ENCODE measurements at places on chromosomes 2 and 18.

DNA sequence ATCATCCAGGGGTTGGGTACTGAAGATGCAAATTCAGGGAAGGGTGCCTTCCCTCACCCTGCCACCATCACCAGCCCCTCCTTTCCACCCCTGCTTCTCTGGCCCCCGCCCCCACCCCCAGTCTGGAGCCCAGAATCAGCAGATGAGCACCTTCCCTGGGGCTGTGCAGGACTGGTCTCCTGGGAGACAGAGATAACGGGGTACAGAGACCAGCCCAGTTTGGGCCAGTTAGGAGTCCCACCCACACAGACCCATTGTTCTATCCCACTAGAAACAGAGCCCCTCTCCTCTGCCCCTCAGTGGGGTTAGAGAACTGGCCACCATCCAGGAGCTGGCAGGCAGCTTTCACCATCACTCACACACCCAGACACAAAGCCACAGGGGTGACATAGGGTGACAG lies 4.5 kb upstream of the CRYBA2 start:
- DNase-seq = no peak

- no peak for DNase-seq
Observed at GRCh38 chr2:16407358-16407757, 258.3 kb downstream of the CYRIA start.

DNA sequence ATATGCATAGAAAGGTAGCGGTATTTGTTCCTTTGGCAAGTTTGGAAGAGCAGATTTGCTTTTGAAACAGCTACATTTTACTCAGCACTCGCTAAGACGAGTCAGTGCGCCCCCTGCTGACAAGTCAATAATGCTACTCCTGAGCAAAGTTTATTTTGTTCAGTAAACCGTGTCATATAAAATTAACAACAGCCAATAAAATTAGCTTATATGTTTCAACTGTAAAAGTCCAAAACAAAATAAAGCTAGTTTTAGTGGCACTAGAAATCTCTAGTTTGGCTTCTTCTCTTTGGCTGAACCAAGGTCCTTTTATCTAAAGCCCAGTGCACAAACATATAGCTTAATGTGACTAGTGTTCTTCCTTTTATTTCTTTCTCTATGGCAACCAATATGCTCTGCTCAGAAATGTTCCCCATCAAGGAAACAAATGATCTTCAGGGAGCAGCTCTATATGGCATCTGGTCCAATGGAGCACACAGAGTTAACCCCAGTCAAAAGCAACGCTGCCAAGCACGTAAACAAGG lies 4.2 kb upstream of the POU3F3 start:
- DNase-seq = peak; percentile 44

DNA sequence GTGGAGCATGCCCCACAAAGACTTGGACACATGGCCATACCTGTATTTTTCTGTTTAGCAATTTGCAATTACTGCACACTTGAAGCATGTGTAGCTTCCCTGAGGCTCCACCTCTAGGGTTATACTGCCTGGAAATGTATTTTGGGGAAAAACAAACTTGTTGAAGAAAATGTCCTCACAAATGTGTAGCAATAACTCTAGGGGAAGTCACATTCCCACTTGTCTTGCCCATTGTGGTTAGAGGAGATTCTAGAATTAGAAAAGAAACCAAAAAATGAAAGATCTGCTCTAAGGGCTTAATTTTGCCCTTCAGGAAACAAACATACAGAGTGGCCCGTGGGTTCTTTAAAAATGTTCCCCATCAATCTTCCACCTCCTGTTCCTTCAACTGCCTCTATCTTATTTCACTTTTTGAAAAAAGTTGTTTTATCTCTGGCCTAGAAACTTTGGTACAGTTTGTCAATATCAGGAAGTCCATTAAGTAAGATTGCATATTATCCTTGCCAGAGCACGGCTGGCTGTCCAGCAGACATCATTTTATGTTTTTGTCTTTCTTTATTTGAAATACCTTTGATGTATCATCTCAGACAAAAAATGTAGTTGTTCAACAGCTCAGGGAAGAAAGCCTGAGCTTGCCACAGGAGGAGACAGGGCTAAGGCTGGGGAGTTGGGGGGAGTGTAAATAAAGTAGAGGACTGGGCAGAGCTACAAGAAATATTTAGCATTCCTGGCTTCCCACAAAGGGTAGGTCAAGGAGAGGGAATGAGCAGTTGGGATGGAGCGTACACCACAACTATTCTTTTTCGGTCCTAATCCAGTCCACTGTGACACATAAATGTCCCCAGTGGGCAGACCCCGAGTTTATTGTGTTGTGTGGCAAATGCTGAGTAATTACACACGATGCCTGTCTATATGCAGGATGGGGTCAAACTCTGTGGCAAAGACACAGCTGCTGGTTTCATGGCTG lies 96.8 kb upstream of the CDC42EP3 start:
- DNase-seq = no peak

DNA sequence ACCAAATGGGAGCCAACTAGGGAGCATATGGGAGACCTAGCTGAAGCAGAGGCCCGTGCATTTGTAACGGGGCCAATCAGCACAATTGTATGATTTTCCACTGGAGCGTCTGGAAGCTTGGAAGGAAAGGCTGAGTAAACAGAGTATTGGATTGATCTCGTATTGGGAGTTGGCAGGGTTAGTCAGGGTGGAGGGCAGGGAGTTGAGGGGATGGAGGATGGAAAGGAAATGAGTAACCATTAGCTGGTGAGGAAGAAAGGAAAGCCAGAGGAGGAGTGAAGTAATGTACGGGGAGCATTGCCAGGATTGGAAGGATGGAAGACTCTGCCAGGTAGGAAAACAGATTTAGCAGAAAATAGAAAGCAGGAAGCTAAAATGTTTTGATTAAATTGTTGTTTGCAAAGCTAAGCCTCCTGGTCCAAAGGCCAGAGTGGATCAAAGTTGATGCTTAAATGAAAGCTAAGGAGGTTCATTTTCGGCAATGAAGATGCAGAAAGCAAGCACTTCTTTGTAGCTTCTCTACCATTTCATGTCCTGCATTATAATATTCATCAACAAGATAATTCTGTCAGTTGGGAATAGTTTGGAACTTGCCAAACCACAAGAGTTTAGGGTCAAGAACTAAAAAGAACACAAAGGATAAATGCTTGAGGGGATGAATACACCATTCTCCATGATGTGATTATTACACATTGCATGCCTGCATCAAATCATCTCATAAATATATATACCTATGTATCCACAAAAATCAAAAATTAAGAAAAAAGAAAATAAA lies 75.6 kb upstream of the TTN start:
- DNase-seq = no peak

DNA sequence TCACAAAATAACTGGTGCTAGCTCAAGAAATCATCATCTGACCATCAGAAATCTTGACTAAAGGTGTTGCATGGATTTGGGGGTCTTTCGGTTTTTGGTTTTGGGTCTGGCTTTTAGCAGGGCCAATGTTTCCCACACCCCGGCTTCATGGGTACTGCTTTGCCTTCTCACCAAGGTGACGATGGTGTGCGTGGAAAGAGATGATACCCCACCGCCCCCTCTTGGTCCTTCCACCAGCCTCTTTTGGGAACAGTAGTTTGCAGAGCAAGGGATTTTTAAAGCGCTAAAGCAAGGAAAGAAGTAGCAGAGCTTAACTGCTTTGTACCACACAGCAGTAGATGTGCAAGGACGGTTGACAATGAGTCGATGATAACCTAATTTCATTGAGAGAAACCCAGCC lies 42.3 kb downstream of the BOLA3 start:
- no peak for DNase-seq

- no peak for DNase-seq
Observed at GRCh38 chr2:181275643-181276070, 181.5 kb upstream of the ITGA4 start.

GRCh38 chr2:229900012-229900411 lies 21.8 kb downstream of the TRIP12 start:
- no peak for DNase-seq

DNA sequence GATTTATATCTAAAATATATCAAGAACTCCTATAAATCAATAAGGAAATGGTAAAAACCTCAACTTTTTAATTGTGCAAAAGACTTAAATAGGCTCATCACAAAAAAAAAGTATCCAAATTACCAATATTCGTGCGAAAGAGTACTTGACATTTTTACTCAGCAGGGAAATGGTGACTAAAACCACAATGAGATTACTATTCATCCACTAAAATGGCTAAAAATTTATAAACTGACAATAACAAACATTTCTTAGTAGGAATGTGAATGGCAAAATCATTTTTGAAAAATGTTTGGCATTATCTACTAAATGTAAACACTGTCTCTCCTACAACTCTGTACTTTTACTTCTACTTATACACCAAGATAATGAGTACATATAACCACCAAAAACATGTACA lies 184.8 kb upstream of the RND3 start:
- DNase-seq = no peak

DNA sequence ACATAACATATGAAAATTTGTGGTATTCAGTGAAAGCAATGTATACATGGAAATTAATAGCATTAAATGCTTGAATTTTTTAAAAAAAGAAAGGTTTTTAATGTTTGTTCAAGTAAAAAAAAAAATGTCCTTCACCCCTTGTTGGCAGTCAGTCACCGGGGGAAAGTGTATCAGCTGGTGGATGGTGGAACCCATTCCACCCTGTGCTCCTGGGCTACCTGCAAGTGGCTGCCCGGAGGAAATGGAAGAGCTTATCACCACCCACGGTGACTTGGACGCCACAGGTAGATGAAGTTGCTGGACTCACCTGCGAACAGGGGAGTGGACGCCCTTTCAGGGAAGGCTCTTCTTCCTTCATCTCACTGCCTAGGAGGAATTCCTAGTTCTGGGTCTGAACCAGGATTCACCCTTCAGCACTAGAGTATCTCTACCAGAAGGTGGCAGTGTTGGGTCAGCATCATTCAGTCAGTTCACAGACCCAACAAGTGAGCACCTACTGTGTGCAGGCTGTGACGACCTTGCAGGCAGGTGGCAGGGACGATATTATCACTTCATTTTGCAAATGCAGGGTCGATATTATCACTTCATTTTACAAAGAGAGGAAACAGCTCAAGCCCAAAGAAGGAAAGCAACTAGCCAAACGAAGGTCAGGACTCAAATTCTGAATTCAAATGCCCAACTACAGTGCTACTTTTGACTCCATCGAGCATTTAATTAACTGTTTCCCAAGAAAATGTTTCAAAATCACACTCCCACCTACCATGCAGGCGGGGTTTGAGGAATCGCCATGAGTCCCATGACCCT lies 35.8 kb downstream of the CIB4 start:
- DNase-seq = no peak

GRCh38 chr18:53698907-53699306 lies 525.6 kb downstream of the MBD2 start:
- DNase-seq = no peak

- peak; percentile 29 for DNase-seq
Observed at GRCh38 chr2:174697255-174697654, 67.0 kb downstream of the CHRNA1 start.

- no peak for DNase-seq
Observed at GRCh38 chr2:235733761-235734160, 239.9 kb downstream of the AGAP1 start.

GRCh38 chr2:45643543-45644542 lies 7.6 kb upstream of the PRKCE start:
- DNase-seq = peak; percentile 64

DNA sequence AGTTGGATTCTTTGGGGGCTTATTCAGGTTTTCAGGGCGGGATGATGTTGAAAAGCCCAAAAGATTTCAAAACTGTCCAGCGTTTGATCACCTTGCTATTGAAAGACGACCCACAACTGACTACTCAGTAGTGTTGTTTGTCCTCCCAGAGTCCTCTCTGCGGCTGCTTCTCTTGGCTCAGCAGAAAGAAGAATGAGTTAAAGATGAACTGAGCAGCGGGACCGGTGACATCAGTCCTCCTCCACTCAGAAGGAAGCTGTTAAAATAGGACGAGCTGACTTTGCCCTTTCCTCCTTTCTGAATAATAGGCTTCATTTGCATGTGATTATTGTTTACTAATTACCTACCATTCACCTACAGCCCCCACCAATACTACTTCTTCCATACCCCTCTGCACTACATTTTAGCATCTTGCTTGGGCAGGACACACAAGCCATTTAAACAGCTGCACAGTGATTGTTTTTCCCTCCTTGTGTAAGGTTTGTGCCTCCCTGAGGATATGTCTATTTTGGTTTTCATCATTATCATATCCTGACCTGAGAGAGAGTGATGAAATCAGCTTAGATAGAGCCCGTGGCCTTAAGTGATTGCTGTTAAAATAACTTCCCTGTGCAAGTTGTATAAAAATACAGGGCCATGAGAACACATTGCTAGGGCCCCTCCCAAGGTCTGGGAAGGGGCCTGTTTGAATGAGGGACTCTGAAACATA lies 261.8 kb downstream of the FHOD3 start:
- no peak for DNase-seq

DNA sequence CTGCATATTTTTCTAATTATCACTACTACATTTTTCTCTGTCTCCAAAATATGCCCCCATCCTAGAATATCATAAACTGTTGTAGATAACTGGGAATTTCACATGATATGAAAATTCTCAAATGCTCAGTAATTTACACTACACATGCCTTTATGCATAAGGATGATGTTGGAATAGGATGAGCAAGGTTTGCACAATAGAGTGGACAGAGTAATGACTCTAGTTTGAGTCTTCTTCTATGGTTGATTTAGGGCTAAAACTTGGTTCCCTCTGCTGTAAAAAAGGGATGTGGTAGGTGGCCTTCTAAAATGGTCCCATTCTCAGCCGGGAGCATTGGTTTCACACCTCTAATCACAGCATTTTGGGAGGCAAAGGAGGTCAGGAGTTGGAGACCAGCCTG lies 129.9 kb downstream of the BCL11A start:
- no peak for DNase-seq

- DNase-seq = no peak
Observed at GRCh38 chr2:2762913-2763312, 431.8 kb upstream of the MYT1L start.

- no peak for DNase-seq
Observed at GRCh38 chr2:239259173-239259572, 141.6 kb downstream of the HDAC4 start.

- DNase-seq = no peak
Observed at GRCh38 chr2:135256531-135257260, 204.6 kb downstream of the RAB3GAP1 start.

DNA sequence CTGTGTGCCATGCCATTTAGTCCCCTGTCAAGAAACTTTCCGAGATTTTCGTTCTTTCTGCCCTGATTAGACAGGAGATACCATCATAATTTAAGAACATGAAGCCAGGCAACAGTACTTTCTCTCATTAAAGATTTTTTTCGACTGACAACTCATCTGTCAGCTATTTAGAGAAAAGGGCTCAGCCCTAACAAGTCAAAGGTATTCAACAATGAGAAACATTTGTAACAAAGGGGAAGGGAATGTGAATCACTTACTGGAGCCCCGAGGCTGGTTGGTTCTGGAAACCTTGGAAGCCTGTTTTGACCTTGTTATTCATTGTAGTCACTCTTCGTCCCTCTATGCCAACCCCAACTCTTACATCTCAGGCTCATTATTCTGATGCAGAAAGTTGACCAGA lies 199.4 kb downstream of the SPP2 start:
- DNase-seq = no peak

DNA sequence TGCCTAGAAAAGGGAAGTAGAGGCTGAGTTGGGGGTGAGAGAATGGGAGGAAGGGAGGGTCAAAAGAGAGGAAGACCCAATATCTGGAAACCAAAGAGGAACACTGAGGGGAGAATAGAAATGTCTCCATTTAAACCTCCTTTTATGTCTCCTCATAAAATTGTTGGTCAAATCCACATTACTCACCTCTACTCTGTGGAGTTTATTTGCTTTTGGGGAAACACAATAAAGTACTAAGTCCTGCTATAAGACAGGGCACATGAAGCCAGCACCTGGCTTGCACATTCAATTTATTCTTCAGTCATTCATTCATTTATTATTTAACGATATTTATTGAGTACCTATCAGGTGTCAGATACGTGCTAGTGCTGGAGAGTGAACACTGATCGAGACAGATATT lies 60.3 kb upstream of the NFE2L2 start:
- DNase-seq = no peak
